Suppressor macrophage (primary cell): ENCODE measurements at places on chromosomes 11 and 22.
A peak's percentile ranks its signal among the peaks of the same experiment; 100 is the strongest.

DNA sequence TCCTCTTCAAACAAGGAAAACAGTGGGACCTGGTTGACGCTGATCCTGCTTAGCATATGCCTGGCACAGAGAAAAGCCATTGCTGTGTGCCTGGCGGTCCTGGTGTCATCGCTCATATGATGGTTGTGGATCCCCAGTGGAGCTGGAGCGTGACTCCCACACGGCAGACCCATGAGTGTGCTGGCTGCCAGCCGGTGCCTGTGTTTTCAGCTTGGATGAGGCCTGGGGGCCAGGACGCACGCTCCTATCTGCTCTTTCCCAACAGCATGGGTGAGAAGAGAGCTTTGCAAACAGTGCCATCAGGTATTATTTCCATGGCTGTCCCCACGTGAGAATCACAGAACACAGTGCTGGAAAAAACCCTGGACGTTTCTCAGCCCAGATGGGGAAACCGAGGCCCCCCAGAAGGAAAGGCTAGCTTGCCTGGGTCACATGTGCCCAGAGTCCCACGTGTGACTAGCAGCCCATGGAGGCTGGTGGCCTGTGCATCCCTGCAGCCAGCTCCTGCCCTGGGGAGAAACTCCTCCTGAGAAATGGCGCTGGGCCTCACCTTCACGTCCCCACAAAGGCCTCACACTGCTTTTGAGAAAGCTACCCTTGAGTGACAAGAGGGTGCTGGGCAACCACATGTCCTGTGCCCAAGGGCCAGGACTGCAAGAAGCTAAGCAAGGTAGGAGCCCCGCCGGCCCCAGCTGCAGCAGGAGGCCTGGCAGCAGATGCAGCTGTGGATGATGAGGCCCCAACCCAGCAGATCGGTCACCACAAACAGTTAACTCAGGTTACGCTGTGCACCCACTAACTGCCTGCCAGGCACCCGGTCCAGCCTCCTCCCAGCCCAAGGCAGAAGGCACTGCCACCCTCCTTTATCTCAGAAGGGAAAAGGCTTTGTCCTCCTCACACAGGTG, 4.2 kb downstream of the CDKN1C start:
- DNase-seq, result no peak

DNA sequence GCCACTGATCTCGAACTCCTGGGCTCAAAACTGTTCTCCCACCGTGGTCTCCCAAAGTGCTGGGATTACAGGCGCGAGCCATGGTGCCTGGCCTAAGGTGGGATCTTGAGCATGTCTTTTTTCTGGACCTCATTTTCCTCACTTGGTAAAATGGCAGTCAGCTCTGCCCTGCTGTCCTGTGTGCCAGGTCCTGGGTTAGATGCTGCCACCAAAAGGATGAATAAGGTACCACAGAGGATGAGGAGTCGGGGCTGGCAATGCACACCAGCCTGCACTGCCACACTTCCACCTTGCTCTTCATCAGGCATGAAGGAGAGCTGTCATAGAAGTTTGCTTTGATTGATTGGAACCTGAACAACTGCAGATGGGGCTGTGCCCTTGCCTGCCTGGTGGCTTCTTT, 32.3 kb downstream of the ACO2 start:
- DNase-seq, result peak; percentile 27

DNA sequence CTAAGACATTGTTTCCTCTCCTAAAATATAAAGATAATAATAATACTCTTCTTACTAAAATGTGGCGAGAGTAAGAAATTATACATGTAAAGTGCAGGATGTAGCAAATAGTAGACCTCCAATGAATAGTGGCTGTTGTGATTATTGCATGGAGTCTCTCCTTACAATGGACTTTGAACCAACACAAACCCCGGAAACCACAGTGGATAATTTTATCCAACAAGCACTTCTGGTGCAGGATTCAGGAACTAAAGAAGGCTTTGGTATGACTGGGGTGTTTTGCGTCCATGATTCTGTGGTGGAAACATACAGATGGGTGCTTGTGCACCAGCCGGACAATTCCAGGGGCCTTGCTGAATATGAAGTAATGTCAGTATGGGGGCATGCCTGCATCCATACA, 146.4 kb upstream of the UBASH3B start:
- peak; percentile 3 for DNase-seq

GRCh38 chr11:35650006-35650405, 12.6 kb upstream of the TRIM44 start:
- no peak for DNase-seq

DNA sequence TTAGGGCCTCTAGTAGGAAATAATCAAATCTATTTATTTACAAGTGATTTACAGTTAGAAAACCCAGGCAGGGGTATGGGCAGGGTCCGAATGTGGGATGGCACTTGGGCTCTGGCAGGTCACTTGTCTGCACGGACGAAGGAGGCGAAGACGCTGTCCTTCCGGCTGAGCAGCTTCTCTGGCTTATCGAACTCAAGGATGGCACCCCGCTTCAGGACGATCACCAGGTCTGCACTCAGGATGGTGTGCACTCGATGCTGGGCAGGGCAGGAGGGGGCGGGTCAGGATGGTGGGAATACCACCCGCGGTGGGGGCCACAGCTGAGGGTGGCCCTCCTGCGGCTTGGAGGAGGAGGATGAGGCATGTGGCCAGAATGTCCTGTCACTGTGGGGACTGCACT, 4.4 kb upstream of the KCNJ11 start:
- no peak for DNase-seq

DNA sequence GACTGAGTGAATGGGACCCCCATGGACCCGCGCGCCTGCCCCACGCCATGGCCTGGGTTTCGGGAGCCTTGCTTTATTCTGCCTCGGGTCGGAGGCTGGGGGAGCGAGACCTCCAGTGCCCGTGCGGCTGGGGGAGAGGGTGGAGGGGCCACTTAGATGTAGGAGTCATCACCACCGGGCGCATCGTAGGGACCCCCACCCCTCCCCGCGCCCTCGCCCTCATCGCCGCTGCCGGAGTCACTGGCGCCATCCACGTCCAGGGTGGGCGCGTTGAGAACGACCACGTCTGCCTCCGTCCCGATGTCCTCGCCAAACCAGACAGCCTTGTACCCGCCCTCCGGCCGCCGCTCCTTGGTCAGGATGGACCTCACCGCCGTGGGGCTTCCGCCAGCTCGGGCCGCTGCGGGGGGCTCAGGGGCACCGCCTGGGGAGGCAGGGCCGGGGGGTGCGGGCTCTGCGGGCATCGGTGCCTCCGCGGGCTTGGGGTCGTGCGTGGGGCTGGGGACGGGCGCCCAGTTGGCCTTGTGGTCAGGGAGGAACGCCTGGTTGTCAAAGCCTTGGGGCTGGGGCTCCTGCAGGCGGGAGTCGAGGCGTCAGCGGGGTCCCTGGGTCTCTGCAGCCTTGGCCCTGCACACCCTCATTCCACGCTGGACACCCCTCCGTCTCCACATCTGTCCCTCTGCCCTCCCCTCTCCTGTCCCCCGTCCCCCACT, 1.6 kb upstream of the IRF7 start:
- DNase-seq, result no peak

- DNase-seq, result no peak
These were observed 11.8 kb downstream of the DGCR8 start for GRCh38 chr22:20091690-20092476.

GRCh38 chr22:33697640-33698039, 222.6 kb downstream of the LARGE1 start:
- DNase-seq, result no peak

GRCh38 chr22:19648419-19648929, 65.8 kb upstream of the SEPTIN5 start:
- peak; percentile 21 for DNase-seq

- DNase-seq, result no peak
These were observed 20.7 kb downstream of the SPATA19 start for GRCh38 chr11:133824593-133824992.

DNA sequence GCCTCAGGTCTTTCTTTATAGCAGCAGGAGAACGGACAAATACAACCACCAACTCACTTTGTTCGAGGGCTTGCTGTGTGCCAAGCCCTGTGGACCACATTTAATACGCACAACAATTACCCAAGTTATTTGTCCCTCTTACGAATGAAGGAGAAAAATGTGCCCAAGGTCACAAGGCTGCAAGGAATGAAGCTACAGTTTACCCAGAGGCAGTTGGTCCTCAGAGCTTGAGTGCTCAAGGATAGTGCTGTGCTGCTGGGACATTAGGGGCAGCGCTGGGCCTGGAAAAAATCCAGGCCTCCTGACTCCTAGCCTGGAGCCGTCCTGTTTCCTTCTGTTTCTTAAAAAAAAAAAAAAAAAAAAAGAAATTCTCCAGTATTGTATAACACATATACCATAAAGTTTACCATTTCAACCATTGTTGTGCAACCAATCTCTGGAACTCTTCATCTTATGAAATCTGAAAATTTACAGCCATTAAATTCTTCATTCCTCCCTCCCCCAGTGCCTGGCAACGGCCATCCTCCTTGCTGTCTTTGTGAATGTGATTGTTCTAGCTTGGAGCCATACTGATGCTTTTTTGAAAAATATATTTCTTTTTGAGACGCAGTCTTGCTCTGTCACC, 1.0 kb upstream of the C11orf86 start:
- DNase-seq, result peak; percentile 22

- no peak for DNase-seq
These were observed 95.4 kb upstream of the GALNT18 start for GRCh38 chr11:11717064-11717725.

DNA sequence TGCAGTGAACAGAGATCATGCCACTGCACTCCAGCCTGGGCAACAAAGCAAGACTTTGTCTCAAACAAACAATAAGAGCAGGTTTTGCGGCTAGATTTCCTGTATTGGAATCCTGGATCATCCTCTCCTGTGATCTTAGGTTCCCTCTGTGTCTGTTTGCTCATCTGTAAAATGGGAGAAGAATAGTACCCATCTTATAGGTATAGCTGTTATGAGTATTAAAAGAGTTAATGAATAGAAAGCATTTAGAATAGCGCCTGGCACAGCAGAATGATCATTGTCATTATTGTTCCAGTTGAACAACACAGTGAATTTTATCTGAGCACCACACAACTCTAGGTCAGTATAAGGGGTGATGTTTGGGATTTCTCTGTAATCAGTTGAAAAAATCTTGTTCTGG, 10.8 kb downstream of the MARK2 start:
- DNase-seq, result no peak

GRCh38 chr11:118625036-118625690, 17.7 kb downstream of the PHLDB1 start:
- no peak for DNase-seq

DNA sequence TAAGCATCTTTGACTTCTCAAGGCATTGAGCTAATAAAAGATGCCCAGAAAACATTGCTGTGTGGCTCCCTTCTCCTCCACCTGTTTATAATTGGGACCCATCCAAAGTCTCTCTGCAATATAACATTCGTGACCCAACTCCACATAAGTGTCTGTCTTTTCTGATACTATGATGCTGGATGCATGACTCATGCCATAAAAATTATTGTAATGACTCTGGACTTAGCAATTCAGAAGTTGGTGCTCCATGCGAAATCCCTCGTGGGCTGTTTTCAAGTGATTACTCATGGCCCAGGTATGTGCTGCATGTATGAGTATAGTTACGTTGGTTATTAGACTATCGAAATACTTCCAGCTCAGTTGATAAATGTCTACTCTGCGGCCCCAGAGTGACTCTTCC, 11.7 kb downstream of the FJX1 start:
- no peak for DNase-seq

GRCh38 chr11:115644856-115645255, 140.6 kb upstream of the CADM1 start:
- no peak for DNase-seq

DNA sequence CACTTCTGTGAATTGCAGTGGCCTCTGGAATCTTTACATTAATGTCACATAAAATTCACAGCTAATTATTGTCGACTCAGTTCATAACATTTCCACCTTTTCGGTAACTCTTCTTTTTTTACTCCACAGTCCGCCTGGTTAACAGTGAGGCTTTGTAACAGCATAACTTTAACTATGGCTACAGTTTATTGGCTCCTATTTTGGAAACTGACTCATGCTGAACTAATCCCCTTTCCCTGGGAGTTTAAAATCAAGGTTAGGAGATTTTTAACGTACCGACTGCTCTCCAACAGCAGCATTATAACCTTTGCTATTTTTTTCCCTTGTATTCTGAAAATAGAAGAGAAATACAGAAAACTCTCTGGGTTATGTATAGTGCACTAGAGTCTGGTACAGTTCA, 3.2 kb upstream of the POGLUT3 start:
- DNase-seq, result no peak

DNA sequence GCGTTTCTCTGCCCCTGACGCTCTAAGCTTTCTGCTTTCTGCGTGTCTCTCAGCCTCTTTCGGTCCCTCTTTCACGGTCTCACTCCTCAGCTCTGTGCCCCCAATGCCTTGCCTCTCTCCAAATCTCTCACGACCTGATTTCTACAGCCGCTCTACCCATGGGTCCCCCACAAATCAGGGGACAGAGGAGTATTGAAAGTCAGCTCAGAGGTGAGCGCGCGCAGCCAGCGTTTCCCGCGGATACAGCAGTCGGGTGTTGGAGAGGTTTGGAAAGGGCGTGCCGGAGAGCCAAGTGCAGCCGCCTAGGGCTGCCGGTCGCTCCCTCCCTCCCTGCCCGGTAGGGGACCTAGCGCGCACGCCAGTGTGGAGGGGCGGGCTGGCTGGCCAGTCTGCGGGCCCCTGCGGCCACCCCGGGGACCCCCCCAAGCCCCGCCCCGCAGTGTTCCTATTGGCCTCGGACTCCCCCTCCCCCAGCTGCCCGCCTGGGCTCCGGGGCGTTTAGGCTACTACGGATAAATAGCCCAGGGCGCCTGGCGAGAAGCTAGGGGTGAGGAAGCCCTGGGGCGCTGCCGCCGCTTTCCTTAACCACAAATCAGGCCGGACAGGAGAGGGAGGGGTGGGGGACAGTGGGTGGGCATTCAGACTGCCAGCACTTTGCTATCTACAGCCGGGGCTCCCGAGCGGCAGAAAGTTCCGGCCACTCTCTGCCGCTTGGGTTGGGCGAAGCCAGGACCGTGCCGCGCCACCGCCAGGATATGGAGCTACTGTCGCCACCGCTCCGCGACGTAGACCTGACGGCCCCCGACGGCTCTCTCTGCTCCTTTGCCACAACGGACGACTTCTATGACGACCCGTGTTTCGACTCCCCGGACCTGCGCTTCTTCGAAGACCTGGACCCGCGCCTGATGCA, at the start of gene MYOD1:
Gene MYOD1 (plus strand): TSS at position 544 of the 910 bp plus-strand sequence. CDS start 212 bp downstream, at position 756.
- no peak for DNase-seq

DNA sequence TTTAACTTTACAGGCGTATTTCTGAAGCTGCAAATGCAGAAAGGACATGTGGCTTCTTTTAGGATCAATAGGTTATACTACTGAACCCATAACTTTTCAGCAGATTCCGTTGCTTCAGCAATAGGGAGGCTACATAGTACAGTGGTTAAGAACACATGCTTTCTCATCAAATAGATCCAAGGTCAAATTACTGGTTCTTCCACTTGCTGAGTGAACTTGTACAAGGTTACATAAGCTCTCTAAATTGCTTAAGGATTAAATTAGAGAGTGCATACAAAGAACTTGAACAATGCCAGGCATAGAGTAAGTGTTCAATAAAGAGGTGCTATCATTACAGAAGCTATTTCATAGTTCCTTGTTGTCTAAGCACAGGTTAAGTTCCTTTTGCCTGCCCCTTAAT, 129.6 kb downstream of the BARX2 start:
- DNase-seq, result no peak

GRCh38 chr11:105057432-105057831, 12.3 kb upstream of the CARD16 start:
- DNase-seq, result no peak

- no peak for DNase-seq
These were observed 590.2 kb upstream of the B3GAT1 start for GRCh38 chr11:135002236-135002635.
